ENCODE measurements at places on chromosomes 3 and 15. TPM values are rescaled to one million over a fixed set of nuclear protein-coding genes. Genes with fewer than 3 reads are reported as not detected.

SEMA3G gene
- 14.8 TPM for total RNA-seq

NAALADL2 gene
- 7.6 TPM for total RNA-seq

EPHB1 gene
- 3.8 TPM for total RNA-seq

LIPH gene
- total RNA-seq = 0.81 TPM

UBE2Q2 gene
- 39.8 TPM for total RNA-seq

HERC2 gene
- total RNA-seq = 59.3 TPM

DNA sequence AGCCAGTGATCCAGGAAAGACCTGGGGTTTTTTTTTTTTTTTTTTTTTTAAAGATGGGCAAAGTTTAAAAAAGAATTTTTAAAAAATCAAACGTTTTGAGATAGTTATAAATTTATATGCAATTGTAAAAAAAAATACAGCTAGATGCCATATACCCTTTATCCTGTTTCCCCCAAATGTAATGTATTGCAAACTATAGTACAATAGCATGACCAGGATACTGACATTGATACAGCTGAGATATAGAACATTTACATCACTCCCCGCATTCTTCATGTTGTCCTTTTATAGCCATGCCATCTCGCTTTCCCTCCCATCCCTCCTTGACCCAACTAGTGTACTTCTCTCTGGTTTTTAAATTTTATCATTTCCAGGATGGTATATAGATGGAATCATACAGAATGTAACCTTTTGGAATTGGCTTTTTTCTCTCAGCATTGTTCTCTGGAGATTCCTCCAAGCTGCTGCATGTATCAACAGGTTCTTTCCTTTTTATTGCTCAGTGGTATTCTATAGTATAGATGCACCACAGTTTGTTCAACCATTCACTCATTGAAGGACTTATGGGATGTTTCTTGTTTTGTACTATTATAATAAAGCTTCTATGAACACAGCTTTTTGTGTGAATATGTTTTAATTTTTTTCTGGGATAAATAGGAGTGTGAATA lies 104.9 kb downstream of the CGNL1 start:
- DNase-seq = no peak

DNA sequence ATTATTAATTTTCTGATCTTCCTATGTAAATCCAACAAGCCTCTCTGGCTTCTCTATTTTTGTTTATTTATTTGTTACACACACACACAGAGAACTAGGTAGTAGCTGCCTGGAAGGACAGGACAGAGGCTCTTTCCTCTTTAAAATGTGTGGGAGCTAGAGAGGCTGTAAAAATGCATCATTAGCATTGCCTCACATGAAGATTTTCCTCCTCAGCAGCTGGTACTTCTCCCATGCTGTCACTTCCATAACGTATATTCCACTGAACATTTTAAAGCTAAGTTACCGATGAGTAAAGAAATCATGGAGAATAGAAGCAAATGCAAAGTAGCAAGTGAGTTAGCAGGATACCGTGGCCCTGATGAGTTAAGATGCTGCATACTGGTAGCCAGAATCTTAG lies 63.9 kb downstream of the IMPG2 start:
- no peak for DNase-seq

DNA sequence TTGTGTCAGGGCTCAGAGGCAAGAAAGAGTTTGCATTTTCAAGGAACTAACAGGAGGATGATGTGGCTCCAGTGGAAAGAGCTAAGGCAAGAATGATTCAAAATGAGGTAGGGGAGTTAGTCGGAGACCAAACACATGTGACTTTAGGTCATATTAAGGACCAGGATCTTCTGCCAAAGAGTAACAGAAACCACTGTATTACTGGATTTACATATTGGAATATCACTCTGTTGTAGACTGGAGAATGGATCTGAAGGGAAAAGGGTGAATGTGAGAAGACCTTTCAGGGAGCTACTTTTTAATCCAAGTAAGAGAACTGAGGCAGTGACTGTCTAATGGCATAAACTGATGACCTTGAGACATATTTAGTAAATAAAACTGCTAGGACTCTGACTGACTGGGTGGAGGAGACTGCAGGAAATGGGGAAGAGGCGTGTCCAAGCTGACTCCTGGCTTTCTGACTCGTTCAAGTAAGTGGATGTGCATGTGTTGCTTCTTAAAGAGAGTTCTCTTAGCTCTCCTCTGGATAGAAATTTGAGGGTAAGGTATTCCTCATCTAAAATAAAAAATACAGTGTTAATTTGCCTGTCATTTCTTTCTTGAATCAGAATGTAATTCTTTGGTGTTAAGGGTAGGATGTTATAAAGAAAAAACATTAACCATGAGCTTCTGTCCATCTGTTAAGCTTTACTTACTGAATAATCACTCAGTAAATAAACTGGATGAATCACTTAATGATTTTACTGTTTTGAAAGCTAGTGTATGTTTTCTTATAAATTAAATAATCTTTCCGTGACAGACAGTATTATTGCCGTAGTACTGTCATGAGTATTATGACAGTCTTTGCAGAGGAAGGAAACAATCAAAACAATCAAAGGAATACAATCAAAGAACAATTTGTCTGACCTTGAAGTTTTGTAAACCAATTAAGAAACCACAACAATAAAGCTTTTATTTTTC lies 58.3 kb upstream of the CFAP20DC start:
- DNase-seq = no peak

GRCh38 chr3:141356046-141356445 lies 12.3 kb upstream of the ZBTB38 start:
- no peak for DNase-seq

DNA sequence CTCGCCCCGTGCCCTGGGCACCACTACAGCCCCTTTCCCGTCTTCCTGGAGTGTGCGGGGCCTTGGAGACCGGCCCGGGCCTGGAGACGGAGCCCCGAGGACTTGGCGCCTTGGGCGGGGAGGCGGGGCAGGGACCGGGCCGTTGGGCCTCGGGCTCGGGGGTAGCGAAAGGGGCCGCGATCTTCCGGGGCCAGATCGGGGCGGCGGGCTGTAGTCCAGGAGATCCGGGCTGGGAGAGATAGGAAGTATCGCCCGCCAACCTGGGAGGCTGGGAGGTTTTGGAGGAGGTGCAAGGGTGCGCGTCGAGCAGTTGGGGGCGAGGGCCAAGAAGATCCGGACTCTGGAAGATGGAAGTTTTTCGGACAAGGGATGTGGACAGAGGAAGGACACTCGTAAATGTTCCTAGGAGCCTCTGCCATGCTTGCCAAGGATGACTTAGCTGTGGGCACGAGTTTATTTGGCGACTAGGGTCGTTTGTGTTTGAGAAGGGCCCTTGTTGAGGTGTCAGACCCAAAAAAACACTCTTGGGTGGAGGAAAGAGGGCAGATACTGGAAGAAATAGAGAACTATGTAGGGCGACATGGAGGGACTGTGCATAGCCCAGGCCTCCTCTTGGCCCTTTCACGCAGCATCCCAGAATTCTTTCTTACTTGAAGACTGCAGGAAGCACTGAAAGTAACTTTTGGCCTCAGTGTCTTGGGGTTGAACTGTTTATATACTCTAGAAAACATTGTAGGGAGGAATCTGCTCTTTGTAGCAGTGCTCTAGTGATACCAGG lies 712 bp downstream of the RTF1 start:
- peak; percentile 51 for DNase-seq

GRCh38 chr3:146280864-146281263 lies 30.0 kb upstream of the PLSCR4 start:
- DNase-seq = no peak

All from thyroid gland (tissue), 4 donors.